ENCODE measurements at places on chromosomes 5 and 9. TPM values are rescaled to one million over a fixed set of nuclear protein-coding genes. Genes with fewer than 3 reads are reported as not detected.

- DNase-seq: no peak
Observed at GRCh38 chr5:143341807-143342570, 61.5 kb downstream of the NR3C1 start.

- DNase-seq: no peak
Observed at GRCh38 chr5:58598440-58598839, 15.6 kb downstream of the RAB3C start.

GRCh38 chr5:176424181-176424580 lies 7.8 kb upstream of the CLTB start:
- DNase-seq: no peak

DNA sequence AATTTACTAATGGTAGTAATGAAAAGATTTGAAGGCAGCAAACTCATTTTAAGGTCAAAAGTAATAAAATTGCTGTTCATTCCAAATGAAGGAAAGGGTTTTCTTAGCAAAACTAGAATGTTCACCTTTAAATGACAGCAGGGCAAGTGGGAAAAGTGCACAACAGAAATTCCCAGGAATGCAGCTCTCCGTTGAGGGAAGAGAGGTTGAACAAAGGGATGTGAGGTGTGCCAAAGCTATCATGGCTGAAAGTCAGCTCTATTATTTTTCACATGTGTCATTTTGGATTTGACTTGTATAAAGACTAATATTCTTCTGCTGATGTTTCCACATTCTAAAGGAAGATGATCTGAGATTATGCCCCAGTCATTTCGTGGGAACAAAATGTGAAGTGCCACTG lies 51.6 kb downstream of the TEK start:
- DNase-seq: no peak

DNA sequence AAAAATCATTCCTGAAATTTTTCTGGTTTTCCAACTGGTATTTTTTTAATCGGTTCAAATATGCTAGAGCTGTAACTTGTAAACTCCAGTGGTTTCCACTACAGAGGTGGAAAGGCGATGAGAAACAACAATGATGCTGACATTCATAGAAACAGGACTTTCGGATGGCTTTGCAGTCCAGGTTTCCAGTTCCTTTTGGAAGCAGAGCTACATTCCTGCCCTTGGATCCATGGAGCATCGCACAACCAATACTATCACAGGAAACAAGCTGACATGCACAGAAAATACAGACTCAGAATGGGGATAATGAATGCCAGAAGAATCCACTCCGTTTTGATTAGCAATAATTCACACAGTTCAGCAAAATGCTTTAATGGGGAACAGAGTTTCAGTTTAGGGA lies 140.0 kb downstream of the EPB41L4A start:
- DNase-seq: no peak

DNA sequence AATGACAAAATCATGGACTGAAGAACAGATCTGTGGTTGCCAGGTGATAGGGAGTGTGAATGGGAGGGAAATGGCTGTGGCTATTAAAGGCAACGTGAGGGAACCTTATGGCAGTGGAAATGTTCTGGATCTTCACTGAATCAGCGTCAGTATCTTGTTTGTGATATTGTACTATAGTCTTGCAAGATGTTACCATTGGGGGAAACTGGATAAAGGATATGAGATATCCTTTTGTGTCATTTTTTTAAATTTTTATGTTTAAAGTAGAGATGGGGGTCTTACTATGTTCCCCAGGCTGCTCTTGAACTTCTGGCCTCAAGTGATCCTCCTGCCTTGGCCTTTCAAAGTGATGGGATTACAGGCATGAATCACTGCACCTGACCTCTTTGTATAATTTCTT lies 95.5 kb downstream of the RPS23 start:
- no peak for DNase-seq

- no peak for DNase-seq
Observed at GRCh38 chr5:53257806-53258373, 148.3 kb upstream of the MOCS2 start.

GRCh38 chr5:168776070-168776469 lies 196.9 kb upstream of the PANK3 start:
- DNase-seq: no peak

DNA sequence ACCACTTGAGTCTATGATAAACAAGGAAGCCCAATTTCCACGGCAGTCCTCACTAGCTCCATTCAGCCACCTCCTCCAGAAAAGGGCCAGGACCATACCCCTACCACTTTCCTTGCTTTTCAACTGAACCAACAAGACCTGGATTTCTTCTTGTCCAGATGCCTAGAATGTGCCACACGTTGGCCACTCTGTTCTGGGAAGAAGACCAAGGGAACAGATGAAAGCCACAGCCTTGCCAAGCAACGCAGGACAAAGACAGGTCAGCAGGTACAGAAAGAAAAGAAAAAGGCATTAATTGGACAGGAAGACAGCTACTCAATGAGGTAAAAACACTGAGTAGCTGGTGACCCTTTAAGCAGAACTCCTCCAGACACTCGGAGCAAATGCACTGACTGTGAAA lies 2.2 kb downstream of the CCNJL start:
- no peak for DNase-seq

DNA sequence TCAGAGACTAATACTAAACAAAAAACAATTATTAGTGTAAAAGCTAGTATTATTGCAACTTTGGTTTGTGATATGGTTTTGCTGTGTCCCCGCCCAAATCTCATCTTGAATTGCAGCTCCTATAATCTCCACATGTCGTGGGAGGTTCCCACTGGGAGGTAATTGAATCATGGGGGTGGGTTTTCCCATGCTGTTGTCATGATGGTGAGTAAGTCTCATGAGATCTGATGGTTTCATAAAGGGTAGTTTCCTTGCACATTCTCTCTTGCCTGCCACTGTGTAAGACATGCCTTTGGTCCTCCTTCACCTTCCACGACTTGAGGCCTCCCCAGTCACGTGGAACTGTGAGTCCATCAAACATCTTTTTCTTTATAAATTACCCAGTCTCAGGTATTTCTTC lies 325.9 kb upstream of the DAB2 start:
- no peak for DNase-seq

GRCh38 chr5:177430972-177431316 lies 4.5 kb downstream of the GRK6 start:
- no peak for DNase-seq

- no peak for DNase-seq
Observed at GRCh38 chr5:56589481-56589860, 225.9 kb upstream of the MAP3K1 start.

DNA sequence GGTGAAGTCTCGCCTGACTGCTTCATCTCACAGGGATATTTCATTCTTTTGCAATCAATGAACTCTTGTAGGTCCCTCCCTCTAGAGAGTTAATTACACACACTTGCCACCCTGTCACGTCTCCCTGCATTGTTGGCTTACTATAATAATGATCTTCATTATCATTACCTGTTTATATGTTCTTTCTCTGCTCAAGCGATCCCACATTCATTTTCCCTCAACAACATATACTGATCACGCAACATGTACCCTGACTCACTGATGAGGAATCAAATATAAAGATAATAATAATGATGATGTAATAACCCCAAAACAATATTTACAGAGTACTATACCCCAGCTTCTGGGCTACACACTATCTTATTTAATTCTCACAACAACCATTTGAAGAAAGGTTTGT lies 88.5 kb downstream of the FEM1C start:
- DNase-seq: no peak

- no peak for DNase-seq
Observed at GRCh38 chr9:129237164-129237611, 59.1 kb upstream of the IER5L start.

DNA sequence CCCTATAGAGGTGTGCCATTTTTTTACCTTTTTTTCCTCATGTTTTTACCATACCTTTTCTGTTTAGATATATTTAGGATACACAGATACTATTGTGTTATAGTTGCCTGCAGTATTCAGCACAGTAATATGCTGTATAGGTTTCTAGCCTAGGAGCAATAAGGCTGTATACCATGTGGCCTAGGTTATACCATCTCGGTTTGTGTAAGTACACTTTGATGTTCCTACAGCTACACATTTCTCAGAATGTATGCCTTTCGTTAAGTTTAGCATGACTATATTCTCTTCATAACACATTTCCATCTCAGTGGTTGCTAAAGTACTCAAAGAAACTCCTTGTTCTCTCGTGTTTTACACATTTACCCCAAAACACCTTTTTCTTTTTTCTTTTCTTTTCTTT lies 23.0 kb downstream of the UBE2D2 start:
- no peak for DNase-seq

GRCh38 chr5:1231354-1231905 lies 6.2 kb downstream of the SLC6A18 start:
- no peak for DNase-seq

GRCh38 chr5:95533106-95533505 lies 21.7 kb downstream of the SKIC3 start:
- DNase-seq: no peak

DNA sequence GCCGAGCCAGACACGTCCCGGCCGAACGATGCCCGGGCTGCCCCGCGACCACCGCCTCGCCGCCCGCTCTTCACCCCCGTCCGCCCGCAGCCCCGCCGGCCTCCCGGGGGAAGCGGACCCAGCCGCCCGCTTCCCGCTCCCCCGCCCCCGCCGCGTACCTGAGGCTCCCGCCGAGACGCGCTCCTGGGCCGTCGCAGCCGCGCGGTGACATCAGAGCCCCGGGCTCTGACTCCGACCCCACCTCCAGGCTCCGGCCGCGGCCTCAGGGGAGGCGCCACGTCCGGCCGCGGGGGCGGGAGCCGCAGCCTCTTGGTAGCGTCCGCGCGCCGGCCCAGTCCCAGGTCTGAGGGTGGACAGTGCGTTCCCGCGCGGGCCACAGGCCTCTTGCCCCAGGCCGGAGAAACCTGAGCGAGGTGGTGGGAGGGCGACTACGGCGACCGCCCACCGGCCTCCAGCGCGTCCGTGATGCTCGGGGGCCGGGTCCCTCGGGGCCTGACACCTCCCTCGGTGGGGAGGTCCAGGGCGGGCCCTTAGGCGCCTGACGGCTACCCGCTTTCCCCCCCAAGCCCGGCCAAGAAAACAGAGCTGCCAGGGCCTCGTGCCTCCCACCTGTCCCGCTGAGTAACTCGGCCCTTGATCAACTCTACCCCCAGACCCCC lies at the start of gene SHROOM1:
TSS of gene SHROOM1 (minus strand) at position 212 of the 659 bp plus-strand sequence. CDS start 4,507 bp downstream, outside the sequence.
- no peak for DNase-seq

- DNase-seq: no peak
Observed at GRCh38 chr9:90909225-90909624, 107.6 kb downstream of the SYK start.

DNA sequence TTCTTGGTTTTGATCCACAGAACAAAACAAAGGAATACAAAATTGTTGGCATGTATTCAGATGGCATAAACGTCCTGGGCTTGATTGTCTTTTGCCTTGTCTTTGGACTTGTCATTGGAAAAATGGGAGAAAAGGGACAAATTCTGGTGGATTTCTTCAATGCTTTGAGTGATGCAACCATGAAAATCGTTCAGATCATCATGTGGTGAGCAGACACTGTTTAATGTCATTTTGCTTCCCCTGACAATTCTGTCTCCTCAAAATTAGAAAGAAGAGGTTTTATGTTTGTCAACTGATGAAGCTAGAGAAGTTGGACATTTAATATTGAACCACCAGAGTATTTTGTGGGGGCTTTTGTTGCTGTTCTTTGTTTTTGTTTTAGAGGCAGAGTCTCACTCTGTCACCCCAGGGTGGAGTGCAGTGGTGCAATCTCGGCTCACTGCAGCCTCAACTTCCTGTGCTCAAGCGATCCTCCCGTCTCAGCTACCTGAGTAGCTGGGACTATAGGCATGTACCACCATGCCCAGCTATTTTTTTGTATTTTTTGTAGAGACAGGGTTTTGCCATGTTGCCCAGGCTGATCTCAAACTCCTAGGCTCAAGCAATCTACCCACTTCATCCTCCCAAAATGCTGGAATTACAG lies 82.0 kb downstream of the SLC1A1 start:
- no peak for DNase-seq

- no peak for DNase-seq
Observed at GRCh38 chr5:41526699-41527098, 16.3 kb upstream of the PLCXD3 start.

Gene BRINP1
- polyA plus RNA-seq: 7.0 TPM

Gene STPG3
- polyA plus RNA-seq: 0.75 TPM

Gene TOMM5
- 136 TPM for polyA plus RNA-seq

Gene DELE1
- polyA plus RNA-seq: 115 TPM

Gene SAXO1
- 0.24 TPM for polyA plus RNA-seq

Gene SPATA31C1
- polyA plus RNA-seq: 0.76 TPM

Gene C7
- polyA plus RNA-seq: 179 TPM

Gene SLC25A2
- not detected for polyA plus RNA-seq

Gene FAM174A
- 29.1 TPM for polyA plus RNA-seq

Gene TTF1
- polyA plus RNA-seq: 20.2 TPM

Gene CDO1
- polyA plus RNA-seq: 31.0 TPM
